ENCODE measurements at places on chromosomes 3 and 15.

DNA sequence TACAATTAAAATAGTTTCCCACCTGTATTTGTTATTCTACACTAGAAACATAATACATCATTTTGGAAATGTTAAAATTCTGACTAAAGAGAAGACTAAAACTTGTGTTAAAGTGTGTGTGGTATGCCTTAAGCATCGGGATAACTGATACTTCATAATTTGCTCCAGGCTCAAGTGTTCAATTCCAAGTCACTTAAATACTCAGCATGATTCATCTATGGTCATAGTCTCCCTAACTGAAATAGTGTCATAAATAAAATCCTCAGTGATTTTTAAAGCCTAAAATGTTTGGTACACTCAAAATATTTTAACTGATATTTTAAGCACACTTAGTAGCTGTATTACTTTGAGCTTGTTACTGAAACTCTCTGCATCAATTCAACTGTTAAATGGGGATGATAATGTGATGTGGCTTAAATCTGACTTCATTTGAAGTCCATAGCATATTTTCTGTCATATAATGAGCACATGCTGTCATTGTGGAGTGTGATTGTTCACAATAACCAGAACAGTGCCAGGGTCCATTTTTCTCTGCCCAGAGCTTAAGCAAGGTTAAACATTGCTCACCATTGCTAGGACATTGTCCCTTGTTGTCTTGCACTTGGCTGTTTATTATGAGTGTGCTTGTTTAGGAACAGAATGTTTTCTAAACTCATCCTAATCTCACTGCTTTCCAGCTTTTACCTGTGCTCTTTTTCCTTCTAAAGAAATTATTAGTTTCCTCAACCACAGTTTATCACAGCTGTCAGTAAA is 122.2 kb downstream of the KLHL25 start:
- DNase-seq, result no peak

- DNase-seq, result no peak
Observed at GRCh38 chr3:29456901-29457300, 176.0 kb downstream of the RBMS3 start.

DNA sequence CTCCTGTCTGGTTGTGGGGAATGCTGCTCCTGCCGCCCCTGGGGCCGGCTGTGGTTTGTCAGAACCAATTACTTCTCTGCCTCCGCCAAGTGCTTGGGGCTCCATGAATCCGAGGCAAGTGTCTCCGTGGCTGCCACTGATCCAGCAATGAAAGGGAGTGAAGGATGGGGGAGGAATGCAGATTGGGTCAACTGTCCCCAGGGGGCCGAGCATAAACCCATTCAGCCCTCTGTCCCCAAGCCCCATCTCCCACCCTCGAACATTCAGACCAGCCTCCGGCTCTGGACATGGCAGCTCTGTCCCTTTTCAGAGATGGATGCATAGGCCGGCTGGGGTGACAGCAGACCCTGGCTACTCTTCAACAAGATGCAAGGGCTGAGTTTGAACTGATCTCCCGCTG is 35.5 kb downstream of the CACNA2D2 start:
- no peak for DNase-seq

GRCh38 chr3:157087373-157087772 is 72.6 kb downstream of the CCNL1 start:
- no peak for DNase-seq

GRCh38 chr3:132033471-132033870 is 1.3 kb downstream of the CPNE4 start:
- DNase-seq, result no peak

- DNase-seq, result no peak
Observed at GRCh38 chr3:51819709-51820406, 40.8 kb upstream of the IQCF6 start.

DNA sequence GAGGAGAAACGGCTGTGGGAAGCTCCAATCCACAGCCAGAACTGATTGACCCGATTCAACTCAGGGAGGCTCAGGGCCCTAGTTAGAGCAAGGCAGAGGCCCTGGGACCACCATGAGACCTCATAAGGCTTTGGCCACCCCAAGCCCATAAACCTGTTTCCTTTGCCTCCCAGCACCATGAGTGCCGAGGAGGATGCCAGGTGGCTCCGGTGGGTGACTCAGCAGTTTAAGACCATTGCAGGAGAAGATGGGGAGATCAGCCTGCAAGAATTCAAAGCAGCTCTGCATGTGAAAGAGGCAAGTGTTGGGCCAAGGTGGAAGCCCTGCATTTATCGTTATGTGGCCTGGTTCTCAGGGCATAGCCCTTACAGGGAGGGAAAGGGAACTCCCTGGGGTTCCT is 11.9 kb downstream of the NOX5 start:
- no peak for DNase-seq

DNA sequence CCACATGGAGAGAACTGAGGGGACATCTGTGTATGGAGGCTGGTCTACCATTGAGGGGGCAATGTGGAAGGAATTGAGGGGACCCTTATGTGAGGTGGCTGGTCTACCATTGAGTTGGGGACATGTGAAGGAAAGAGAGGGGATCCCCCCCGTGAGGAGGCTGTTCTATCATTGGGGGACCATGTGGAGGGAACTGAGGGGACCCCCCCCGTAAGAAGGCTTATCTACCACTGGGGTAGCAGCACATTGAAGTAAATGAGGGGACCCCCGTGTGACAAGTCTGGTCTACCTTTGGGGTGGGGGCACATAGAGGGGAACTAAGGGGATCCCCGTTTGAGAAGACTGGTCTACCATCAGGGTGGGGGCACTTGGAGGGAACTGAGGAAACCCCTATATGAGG is 158.0 kb downstream of the FBLN2 start:
- DNase-seq, result no peak

DNA sequence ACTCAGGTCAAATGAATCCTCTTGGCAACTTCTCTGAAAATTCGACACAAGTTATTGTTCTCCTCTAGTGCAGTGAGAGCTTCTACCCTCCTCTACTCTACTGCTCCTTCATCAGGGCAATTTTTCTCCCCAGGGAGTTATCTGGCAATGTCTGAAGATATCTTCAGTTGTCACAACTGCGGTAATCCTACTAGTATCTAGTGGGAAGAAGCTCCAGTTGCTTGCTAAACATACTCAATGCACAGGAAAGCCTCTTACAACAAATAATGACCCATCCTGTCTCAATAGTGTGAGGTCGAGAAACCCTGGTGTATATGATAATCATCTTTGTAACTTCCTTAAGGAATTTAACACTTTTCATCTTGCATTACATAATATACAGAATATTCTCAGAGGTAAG is 1147.6 kb downstream of the IGSF11 start:
- no peak for DNase-seq

GRCh38 chr3:31772272-31772671 is 208.8 kb downstream of the OSBPL10 start:
- DNase-seq, result no peak

- DNase-seq, result no peak
Observed at GRCh38 chr3:69232482-69232881, 110.1 kb upstream of the LMOD3 start.

DNA sequence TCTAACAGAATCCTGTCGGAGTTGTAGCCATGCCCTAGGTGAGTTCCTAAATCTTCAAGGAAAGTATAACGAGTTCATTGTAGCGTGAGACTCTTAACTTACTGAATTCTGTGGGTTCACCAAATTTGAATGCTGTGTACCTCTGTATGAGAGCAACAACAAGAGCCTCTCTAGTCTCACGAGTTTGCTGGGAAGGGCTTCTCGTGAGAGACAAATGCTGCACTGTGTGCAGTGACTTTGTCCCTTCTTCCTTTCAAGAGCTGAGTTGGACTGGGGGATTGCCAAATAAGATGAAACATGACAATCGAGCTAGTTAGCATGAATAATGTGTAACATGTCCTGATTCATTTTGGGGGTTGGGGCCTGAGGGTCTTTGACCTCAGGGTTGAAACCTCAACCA is 32.2 kb downstream of the KAT2B start:
- no peak for DNase-seq

- no peak for DNase-seq
Observed at GRCh38 chr3:186967686-186968085, 37.4 kb downstream of the ST6GAL1 start.

GRCh38 chr3:66928252-66928651 is 69.9 kb upstream of the KBTBD8 start:
- no peak for DNase-seq

GRCh38 chr15:79673416-79674123 is 223.2 kb downstream of the MTHFS start:
- DNase-seq, result no peak

DNA sequence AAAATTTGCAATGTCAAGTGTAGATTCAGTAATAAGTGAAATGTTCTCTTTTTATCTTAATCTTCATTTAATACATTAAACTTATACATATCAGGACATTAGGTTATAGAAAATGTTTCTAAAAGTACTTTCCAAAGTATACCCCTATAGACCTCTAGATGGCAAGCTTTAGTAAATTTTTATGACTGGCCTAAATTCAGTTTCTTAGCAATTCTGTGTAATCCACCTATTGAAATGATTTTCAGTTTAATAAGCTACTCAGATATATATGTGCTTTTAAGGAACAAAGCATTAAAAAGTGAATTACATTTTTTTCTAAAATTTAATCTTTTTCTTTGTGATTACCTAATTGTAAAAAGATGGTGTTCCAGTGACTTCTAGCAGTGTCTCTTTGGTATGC is 342.2 kb downstream of the GBE1 start:
- no peak for DNase-seq

DNA sequence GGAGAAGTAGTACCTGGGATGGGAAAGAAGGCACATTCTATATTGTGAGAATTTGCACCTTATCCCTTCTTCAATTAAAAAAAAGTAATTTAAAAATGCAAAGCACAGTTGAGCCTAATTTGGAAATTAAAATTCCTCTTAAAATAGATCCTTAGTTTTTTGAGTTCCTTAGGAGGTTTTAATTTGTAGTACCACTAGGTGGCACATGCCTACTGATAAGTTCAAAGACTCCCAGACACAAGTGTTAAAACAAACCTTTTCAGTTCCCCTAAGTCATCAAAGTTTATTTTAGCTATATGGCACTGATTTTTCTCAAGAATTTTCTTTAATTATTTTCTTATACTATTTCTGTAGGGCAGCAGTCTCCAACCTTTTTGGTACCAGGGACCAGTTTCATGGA is 127.6 kb upstream of the AZI2 start:
- no peak for DNase-seq

GRCh38 chr15:27214961-27215360 is 244.0 kb downstream of the GABRG3 start:
- no peak for DNase-seq

GRCh38 chr15:71565006-71565405 is 245.3 kb upstream of the NR2E3 start:
- no peak for DNase-seq

DNA sequence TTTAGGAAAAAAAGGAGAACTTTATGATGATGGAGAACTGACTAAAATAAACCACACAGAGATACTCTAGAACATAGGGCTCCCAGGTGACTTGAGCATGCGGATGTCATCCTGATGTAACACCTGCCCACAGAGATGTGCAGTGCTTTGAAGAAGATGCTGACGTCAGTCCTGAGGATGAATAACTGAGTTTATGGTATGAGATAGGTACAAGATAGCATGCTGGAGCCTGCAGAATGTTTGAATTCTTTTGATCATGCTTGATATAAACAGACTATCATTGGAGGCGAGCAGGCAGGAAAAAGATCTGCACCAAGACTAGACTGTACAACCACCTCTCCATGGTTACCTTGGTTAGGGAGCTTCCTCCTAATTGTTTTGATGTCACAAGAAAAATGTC is 12.4 kb downstream of the CCR4 start:
- DNase-seq, result peak; percentile 29

DNA sequence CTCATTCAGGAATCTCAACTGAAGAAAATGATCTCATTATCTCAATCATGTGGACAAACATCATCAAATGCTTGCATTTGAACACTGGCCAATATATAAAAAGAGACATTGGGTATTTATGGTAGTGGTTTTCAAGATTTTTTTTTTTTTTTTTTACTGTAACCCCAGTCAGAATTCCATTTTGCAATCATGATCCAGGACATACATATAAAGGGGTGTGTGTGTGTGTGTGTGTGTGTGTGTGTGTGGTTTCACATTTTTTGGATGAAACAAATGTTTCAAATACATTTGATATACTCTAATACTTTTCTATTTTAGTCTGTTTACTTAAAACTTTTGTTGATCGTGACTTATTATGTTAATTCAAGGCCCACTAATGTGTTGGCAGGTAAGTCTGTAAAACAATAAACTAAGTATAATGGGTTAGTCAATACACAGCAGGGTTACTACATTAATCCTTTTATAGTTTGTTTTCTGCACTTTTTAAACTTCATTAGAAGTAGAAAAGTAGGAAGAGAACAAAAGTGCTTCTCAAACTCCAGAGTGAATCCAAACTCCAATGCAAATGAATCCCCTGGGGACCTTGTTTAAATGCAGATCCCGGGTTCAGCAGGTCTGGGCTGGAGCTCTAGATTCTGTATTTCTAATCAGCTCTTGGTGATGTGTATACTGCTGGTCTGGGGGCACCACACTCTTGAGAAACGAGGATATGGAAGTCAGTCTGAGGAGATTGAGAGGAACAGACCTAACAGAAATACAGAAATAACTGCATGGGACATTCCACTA is 17.6 kb downstream of the THRB start:
- no peak for DNase-seq

- DNase-seq, result no peak
Observed at GRCh38 chr3:49901366-49902339, 2.0 kb downstream of the MST1R start.

GRCh38 chr15:50996641-50997040 is 88.2 kb downstream of the AP4E1 start:
- DNase-seq, result no peak

GRCh38 chr15:100809151-100809550 is 70.5 kb upstream of the ALDH1A3 start:
- DNase-seq, result no peak

GRCh38 chr3:51024765-51025632 is 350.3 kb downstream of the DOCK3 start:
- DNase-seq, result peak; percentile 65

DNA sequence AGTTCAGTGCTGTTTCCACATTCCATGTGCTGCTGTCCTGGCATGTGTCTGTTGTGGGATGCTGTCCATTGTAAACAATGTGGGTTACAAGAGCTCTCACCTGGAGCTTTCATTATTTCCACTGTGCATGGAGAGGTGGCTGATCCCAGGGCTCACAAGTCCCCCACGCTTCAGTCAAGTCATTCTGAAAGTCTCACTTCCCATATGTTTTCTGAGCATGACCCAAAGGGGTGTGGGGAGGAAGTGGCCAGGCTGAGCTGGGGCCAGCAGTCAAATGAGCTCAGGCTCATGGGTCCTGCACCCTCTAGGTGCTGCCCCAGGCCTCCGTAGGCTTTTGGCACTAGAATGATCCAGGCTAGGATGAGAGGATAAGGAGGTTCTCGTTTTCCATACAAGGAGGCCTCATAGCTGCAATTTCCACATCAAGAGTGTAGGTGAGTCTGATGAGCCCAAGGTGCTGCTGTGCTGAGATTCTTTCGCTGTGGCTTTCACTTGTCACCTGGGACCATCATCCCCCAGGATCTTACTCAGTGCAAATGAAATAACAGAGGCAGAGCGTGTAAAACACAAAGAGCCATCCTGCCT is 22.0 kb downstream of the STARD5 start:
- DNase-seq, result no peak
